ENCODE measurements at places on chromosomes 16 and 17.

DNA sequence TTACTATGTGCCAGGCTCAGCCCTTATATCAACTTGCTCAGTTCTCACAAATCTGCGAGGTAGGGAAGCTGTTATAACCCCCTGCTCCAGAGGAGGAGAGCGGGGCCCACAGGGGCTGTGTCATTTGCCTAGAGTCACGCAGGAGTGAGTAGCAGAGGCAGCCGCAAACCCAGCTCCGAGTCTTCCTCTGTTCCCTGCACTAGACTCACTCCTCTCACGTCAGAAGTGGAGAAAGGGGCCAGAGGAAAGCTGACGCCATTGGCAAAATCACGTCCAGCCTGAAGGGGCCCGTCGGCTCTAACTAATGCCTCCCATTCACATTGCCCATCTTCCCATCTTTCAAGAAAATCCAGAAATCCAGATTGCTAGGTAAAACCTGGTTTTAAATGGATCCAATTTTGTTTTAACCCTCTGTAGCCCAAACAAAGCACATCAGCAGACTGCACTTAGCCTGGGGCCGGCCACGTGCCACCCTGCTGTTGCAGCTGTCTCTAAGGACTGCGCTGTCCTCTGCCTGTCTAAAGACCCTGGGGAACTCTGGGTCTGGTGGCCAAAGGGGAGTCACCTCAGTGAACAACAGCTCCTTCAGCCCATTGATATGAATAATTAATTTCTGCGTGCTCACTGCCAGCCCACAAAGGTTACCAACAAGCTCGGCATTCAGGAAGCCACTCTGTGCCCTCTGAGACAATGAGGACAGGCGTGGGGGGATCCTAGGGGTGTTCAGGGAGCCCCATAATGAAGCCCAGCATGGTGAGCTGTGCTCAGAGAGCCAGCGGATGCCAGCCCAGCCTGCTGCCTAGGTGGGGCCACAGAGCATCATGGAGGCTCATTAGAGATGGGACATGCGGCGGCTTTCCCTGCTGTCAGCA is 36.7 kb upstream of the ABR start:
- DNase-seq: no peak

GRCh38 chr16:88373927-88374492 is 8.7 kb upstream of the ZNF469 start:
- DNase-seq: no peak

DNA sequence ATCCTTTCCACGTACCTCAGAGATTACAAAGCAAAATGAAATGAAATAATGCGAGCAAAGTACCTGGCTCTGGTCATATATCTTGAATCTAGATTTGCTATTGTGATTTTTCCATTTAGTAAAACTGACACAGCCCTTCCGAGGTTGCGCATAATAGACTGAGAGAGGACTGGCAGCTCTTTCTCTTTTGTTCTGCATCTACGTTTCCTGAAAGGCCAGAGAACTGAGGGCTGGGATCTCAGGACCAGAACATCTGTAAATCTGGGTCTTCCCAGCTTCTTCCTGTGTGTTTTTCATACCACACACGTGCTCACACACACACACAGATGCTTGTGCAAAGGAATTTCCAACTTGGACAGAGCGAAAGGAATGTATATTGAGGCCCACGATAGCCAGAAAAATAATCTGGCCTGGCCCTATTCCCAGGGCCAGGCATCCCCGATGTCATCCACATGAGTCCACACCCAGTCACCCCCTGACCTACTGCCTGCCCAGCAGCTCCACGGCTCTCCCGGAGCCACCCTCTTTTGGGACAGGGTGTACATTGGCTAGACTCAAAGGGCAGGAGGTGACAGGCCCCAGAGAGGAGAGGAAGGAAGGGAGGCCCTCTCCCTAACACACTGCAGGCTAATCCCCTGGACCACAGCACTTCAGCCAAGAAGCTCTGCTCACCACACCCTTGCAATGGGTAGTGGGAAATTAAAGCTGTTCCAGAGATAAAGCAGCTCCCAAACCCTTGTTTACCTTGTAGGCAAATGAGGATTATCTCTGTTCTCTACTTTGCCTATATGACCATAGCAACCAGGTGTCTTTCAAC is 41.8 kb downstream of the NOL11 start:
- DNase-seq: peak; percentile 32

- no peak for DNase-seq
Observed at GRCh38 chr16:80317599-80318037, 223.2 kb upstream of the DYNLRB2 start.

DNA sequence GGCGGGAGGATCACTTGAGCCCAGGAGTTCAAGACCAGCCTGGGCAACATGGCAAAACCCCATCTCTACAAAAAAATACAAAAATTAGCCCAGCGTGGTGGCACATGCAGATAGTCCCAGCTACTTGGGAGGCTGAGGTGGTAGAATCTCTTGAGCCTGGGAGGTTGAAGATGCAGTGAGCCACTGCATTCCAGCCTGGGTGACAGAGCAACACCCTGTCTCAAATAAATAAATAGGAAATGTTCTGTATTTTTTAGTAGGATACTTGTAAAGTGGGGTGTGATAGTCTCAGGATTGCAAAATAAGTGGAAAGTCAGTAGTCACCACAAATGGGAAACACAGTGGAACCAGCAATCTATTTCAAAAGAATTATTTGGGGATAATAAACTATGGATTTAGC is 4.0 kb downstream of the RSPRY1 start:
- DNase-seq: peak; percentile 34

GRCh38 chr16:83898463-83899271 is at the start of gene MLYCD:
TSS of gene MLYCD (plus strand) at chr16:83899115. CDS start at chr16:83899145, 30 bp downstream.
- peak; percentile 31 for DNase-seq

GRCh38 chr17:40828454-40829044 is 6.1 kb upstream of the KRT10 start:
- DNase-seq: no peak

GRCh38 chr17:67459985-67460384 is 82.9 kb downstream of the PITPNC1 start:
- no peak for DNase-seq

- DNase-seq: peak; percentile 4
Observed at GRCh38 chr17:3788200-3788599, 12.8 kb downstream of the ITGAE start.

- no peak for DNase-seq
Observed at GRCh38 chr17:76131051-76131691, 9.9 kb downstream of the FOXJ1 start.

GRCh38 chr17:37432671-37433070 is 26.0 kb downstream of the TADA2A start:
- DNase-seq: no peak

All from HCEC 1CT (cell line).